ENCODE measurements at places on chromosomes 11 and 22.

GRCh38 chr22:44680058-44680457 is 21.9 kb upstream of the PRR5 start:
- DNase-seq, result no peak

DNA sequence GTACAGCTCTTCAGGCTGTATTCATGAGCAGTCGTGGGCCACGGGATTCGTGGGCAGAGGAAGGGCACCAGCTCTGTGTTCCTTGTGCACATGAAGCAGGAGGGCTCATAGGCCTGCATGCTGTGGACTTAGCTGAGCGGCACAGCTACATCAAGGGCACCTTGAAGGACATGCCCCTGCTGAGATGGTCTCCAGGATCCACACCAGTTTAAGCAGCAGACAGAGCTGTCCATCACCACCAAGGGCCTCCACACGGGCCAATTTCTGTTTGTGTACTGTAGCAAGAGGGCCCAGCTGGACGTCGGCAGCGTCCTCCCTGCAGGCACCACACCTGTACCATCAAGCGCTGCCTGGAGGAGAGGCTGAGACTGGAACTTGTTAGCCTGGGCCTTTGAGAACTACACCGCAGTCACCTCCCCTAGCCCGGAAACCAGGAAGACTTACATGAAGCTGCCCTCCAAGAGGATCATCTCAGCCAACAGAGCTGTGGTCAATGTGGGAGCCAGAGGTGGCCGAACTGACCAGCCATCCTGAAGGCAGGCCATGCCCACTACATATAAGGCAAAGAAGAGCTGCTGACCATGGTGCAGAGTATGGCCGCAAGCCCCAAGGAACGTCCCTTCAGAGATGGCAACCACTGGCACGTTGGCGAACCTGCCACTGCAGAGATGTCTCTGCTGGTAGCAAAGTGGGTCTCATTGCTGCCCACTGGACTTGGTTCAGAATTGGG is 32.7 kb upstream of the GNB1L start:
- DNase-seq, result no peak

DNA sequence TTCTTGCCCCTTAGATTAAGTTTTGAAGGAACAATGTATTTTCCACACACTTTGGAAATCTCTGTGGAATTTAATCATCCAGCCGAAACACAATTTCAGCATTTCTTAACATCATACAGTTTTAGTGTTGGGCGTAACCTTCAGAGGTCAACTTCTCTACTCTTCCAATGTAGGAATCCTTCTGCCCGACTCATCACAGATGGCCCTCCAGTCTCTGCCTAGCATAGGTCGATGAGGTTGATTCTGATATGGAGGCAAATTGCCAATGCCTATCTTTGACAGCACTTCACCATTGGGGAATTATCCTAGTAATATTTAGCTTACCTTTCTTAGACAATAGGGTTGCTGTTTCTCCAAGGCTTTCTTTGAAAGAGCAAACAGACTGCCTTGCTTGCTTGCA is 175.7 kb upstream of the TTC12 start:
- no peak for DNase-seq

DNA sequence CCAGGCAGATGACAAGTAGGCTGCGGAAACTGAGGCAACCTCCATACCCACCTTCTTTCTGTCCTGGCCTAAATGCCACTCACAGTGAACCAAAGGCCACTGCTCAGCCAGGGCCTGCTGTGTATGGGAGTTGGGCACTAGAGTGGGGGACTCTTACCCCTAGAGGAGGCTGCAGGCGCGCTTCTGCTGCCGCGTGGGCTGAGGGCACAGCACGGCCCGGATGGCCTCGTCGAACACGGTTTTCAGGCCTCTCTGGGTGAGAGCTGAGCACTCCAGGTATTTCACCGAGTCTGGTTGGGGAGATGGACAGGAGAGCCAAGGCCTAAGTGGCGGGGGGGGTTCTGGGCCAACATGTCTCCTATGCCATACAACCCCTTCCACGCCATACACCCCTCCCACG is 14.2 kb upstream of the SSTR3 start:
- DNase-seq, result no peak

- DNase-seq, result no peak
Measured at GRCh38 chr11:92969634-92970347, at the start of gene MTNR1B. TSS of gene MTNR1B (plus strand) at chr11:92969651. CDS start at chr11:92969726, 75 bp downstream.

GRCh38 chr11:129239207-129239606 is 47.1 kb upstream of the ARHGAP32 start:
- DNase-seq, result no peak

- DNase-seq, result no peak
Measured at GRCh38 chr11:61778920-61779650, 13.3 kb downstream of the TMEM258 start.

GRCh38 chr11:43575913-43576310 is 104.6 kb upstream of the HSD17B12 start:
- no peak for DNase-seq
